Placental pericyte (primary cell): ENCODE measurements at places on chromosomes 2 and 18. TPM values are rescaled to one million over a fixed set of nuclear protein-coding genes. Genes with fewer than 3 reads are reported as not detected.

OSR1 gene
- 5.0 and 6.6 TPM in 2 replicates for total RNA-seq

MC5R gene
- not detected in 2 replicates for total RNA-seq

C2orf69 gene
- 3.5 and 20.5 TPM in 2 replicates for total RNA-seq

EPB41L5 gene
- 14.4 and 14.6 TPM in 2 replicates for total RNA-seq

SCN1A gene
- not detected in 2 replicates for total RNA-seq

SLC9A4 gene
- total RNA-seq, result not detected in 2 replicates

DSC3 gene
- total RNA-seq, result under 0.01 and 0.14 TPM in 2 replicates

TXNDC2 gene
- total RNA-seq, result 0.14 and 0.22 TPM in 2 replicates

MLPH gene
- 32.2 and 49.2 TPM in 2 replicates for total RNA-seq

B4GALT6 gene
- 6.1 and 9.3 TPM in 2 replicates for total RNA-seq

CDH2 gene
- 121 and 355 TPM in 2 replicates for total RNA-seq

PLEKHH2 gene
- 1.1 and 3.4 TPM in 2 replicates for total RNA-seq
